ENCODE measurements at places on chromosomes 5 and 9.
A peak's percentile ranks its signal among the peaks of the same experiment; 100 is the strongest.

DNA sequence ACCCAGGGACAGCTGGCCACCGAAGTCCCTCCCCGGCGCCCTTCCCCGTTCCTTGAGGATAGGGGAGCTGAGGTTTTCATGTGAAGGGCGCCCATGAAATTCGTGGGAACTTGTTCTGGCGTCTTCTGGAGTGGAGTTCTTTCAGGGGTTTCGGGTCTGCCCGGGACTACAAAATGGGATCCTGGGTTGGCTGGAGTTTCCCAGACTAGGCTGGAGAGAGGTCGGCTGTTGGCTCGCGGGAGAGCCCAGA, 3.6 kb upstream of the RGMB start:
- no peak for DNase-seq

DNA sequence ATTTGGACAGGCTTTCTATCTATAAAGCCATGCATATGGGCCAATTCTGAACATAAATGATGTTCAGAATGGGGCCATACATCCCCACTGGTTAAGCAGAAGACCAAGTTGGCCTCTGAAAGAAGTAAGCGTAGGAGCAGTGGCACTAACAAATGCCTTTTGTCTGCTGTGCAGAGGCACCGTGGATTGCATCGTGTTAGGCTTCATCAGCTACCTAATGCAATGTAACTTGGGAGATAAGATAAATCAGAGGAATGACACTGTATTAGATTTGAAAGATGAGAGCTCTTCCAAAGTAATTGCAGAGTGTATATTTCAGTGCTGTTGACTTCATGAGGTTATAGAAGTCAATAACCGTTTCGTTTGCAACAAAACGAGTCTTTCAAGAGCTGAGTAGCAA, 148.1 kb downstream of the PARP8 start:
- no peak for DNase-seq

GRCh38 chr9:112605518-112605917, 112.4 kb downstream of the INIP start:
- no peak for DNase-seq

DNA sequence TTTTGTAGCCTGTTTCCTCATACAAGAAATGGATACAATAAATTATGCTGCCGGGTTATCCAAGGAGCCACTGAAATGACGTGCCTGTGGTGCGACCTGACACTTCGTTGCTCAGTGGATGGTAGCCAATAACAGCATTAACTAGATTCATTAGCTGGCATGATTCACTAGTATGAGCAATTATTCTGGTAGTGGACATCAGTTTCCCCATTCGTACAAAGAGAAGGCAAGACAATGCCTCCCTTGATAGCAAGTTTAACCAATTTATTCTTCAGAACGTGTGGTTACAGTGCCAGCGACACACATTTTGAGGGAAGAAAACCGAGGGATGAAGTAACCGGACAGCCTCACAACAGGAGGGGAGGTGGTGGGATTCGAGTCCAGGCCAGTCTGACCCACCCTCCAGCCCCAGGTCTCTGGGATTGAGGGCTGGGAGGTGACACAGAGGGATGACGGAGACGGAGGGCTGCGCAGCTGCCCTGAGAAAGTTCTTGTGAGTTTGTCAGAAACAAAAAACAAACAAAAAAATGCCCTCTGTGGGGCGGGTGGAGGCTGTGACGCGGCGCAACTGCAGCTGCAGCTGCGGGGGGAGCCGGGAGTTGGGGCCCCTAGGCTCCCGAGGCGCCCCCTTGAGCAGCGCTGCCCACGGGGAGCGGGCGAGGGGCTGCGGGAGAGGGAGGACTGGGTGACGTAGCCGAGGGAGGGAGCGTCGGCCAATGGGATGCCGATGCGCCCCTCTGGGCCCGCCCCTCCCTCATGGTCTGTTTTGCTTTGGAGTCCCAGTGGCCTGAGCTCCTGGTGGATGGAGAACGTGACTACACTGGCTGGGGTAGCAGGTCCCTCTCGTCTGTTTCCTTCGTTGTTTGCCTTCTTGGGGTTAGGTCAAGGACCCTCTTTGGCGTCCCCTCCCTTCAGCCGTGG, 10.9 kb downstream of the LHX2 start:
- no peak for DNase-seq

DNA sequence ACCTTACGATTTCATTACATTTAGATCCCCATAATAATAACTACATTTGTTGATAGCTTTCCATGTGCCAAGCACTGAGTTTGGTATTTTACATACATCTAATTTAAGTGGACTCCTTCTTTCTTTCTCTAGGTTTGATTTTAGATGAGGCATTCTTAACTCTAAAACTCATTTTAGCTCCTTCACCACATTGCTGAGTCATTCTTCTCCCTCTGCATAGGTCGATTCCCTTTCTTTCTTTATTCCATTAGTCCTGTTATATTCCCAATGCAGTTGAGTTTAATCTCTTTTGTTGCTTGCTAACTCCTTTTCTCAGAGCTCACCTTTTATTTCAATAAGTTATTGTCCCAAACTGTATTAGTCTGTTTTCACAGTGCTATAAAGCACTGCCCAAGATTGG, 329.8 kb downstream of the TAF11L14 start:
- no peak for DNase-seq

DNA sequence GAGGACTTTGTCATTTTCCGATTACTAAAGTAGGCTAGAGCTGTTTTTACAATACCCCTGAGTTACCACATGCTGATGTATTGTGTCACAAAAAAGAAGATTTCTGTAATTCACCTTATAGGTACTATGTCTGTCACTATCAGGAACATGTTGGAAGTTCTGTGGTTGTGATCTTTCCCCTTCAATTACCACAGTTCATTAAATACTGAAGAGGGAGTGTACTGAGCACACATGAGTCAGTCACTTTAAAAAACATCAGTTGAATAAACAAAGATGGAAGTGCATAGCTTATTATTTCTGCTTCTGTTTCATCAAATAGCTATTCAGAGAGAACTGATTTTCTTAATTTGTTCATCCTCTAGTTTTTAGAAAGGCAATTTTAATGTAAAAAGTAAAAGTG, 31.7 kb downstream of the AP3S1 start:
- no peak for DNase-seq

DNA sequence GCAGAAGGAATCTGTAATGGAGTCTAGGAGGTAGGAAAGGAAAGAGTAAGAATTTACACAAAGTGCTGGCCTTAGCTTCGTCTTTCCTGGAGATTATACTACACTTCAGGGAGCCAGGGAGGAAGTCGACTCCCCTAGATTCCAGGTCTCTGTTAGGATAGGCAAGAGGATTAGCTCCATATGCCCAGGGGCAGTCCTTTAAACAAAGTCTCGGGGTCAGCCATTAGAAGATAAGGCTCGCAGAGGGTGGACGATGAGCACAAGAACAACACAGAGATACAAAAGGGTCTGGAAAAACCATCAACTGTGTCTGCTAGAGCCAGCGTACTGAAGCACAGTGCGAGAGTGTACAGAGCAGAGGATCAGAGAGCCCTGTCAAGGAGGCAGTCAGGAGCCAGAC, 344.7 kb upstream of the TNC start:
- DNase-seq = no peak

- DNase-seq = no peak
Measured at GRCh38 chr5:180724944-180725343, 14.9 kb downstream of the OR2Y1 start.

DNA sequence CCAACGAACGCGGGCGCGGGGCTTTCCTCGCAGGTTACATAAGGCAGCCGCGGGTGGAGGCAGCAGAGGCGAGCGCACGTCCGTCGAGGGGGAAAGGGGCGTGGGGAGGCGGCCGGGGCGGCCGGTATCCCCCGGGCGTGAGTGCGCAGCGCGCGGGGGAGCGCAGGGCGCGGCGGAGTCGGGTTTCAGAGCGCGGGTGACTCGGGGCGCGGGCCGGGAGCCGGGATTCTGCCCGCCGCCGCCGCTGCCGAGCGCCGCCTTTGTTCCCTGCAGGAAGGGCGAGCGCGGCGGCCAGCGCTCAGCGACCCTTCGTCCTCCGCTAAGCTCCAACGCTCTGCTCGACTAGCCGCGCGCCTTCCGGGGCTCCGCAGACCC, at the start of gene COL15A1:
COL15A1 (plus strand) TSS at position 226 of the 375 bp plus-strand sequence. CDS start 155 bp downstream, outside the sequence.
- DNase-seq = no peak

GRCh38 chr9:135895202-135895848, 12.0 kb downstream of the CAMSAP1 start:
- no peak for DNase-seq

DNA sequence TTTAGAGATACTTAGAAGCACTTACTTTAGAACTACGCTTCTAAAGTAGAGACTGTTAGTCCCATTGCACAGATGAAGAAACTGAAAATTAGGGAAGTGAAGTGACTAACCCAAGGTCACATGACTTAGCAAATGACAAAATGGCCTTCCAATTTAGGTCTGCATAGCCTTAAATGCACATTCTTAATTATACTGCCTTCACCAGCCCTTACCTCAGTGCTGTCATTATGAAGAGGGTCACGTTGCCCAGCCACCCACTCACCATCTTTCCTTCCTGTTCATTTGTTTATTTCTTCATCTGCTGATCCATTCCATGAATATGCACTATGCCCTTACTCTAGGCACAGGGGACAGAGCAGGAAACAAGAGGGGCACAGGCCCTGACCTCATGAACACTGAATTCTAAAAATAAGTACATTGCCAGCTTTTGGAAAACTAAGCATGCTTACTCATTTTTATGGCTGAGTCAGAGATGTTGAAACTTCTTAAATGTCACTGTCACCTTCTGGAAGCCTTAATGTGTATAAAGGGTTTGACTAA, 8.6 kb downstream of the HAVCR2 start:
- DNase-seq = no peak

DNA sequence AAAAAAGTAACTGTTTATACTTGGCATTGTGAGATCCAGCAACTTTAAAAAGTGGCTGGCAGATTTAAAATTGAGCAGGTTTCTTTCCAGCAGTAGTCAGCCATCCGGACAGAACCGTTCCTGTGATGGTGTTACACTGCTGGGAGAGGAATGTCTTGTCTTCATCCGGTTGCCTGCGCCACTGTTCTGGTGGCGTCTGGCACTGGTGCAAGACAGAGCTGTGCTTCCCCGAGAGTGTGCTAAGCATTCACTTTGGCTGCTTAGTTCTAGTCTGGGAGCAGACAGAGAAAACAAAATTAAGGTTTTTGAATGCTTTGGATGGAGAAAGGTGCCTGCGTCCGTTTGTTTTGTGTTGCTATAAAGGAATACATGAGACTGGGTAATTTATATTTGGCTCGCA, 35.5 kb upstream of the CREBRF start:
- no peak for DNase-seq

DNA sequence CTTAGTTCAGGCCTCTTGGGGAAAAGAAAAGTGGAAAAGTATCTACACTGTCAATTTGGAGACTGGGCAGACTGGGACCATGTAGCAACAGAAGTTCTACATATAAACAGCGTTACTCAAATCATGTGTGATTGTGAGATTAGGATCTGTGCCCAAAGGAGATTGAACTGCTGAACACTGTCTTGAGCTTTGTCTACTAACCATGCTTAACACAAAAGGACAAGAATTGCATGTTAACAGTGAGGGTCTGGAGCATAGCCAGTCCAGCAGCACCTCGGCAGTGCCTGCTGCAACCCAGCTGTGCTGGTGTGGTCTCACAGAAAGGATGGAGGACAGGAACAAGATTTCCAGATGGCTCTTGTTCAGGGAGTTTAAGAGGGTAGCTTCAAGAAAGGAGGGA, 5.7 kb downstream of the PAM start:
- no peak for DNase-seq

DNA sequence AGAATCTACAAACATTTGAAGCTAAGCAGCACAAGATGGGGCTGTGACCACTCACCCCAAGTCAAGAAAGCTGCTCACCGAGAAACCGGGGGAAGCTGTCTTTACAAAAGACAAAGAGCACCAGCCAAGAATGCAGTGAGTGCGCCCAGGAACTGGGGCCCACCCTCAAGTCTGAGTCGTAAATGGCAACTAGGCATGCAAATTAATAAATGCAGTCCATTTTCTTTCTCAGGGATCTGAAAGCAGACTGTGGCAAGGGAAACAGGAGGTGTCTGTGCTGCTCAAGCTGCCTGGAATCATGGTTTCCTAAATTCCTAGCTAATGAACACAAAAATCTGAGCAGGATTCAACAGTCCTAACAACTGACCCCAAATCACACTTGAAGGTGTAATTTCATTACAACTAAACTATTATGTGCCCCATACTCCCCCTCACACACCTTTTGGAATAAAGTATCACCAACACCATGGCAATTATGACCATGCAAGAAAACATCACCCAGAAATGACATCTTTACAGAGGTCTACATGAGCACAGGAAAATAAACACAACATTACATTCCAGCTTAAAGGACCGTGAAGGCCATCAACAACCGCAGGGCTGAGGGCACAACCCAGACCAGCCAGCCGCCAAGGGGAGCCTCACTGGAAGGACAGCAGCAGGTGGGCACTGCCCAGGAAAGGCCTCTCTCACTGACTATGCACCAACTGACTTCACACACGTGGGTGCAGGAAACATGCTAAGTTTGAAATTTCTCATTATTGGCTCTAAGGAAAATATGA, 17.6 kb downstream of the NSUN2 start:
- no peak for DNase-seq

DNA sequence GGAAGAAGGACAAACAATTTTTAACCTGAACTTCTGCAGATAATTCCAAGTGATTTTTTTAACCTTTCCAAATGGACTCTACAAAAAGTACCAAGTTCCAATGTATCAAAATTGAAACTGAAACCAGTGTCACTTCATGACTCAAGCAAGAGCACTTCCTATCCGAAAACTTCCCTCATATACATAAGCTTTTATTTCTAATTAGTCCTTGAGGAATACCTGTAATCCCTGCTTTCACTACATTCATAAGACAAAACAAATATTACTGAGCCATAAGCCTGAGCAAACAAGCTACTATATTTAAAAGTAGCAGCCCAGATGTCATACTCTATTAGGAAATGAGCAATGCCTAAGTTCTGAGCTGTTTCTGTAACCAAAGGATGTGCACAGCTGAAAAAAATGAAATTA, 224.4 kb downstream of the EBF1 start:
- DNase-seq = peak; percentile 9

- no peak for DNase-seq
Measured at GRCh38 chr5:98144116-98144515, 629.3 kb upstream of the RGMB start.

DNA sequence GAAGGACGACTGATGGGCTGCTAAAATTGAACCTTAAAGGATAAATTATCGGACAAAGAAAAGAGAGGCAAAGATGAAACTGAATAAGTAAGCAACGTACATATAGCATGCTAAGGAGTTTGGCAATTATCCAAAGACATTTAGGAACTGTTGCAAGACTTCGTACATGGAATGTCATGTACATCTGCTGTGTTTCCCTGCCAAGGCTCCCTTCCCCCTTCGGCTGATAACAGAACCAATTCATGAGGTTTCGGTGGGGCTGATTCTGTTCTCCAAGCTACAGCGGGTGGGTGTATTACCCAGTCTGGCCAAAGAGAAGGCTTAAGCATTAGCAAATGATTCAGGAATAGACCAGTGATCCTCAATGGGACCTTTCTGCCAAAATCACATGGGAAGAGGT, 190.9 kb upstream of the FREM1 start:
- no peak for DNase-seq

All from CD4-positive, alpha-beta T cell treated with Interleukin-10 for 1 hour (primary cell).